Activated naive CD8-positive, alpha-beta T cell treated with anti-CD3 and anti-CD28 coated beads, Interleukin-2, amount 50 U/mL, for 24 hours (primary cell): ENCODE measurements at places on chromosomes 13 and 19.
A peak's percentile ranks its signal among the peaks of the same experiment; 100 is the strongest.

DNA sequence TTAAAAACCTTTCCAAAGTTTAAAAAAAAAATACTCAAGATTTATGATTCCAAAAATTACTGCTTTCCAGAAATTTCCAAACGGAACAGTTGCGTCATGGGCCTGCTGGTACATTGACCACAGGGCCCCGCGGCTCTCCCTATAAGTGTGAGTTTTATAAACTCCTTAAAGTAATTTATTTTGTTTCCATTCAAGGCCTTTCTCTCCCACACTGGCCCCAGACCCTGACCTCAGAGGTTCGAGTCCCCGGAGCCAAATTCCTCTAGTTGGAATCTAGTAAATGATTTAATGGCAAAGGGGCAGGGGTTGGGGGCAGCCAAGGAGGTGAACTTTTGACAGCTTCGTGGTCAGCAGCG lies 97.5 kb downstream of the INSR start:
- peak overlapping the region; percentile 74 for H3K4me3 ChIP-seq
- peak overlapping the region; percentile 84 for H3K27ac ChIP-seq
- peaks cover 43% of the 10 kb centered on the region for H3K4me1 ChIP-seq
- DNase-seq, result no peak
- H3K36me3 ChIP-seq, result no peaks in the 10 kb centered on the region
- peaks cover 32% of the 10 kb centered on the region for H3K27me3 ChIP-seq

DNA sequence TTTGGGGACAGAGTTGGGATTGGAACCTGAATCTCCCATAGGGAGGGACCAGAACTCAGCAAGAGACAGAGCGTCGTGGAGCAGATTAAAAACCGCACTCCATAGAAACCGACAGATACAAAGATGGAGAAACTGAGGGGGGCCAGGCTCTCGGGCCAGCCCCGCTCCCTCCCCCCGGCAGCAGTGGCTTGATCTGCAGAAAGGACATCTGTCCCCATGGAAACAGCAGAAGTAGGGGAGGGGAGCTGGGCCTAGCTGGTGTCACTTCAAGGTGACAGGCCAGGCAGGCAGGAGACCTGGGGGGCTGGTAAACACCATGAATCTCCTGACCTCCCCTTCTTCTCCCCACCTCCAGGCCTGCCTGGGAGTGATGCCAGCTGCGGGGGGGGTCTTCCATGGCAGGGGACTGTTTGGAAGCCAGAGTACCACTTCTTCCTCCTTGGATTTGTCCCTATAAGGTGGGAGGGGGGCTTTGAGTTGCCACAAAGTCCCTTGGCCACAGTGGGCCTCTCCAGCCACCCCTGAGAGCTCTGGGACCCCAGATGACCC lies 10.9 kb downstream of the TMIGD2 start:
- H3K27ac ChIP-seq, result no peak overlapping the region
- H3K4me1 ChIP-seq, result no peaks in the 10 kb centered on the region
- H3K27me3 ChIP-seq, result peaks cover under 1% of the 10 kb centered on the region
- no peak overlapping the region for H3K4me3 ChIP-seq
- H3K36me3 ChIP-seq, result no peaks in the 10 kb centered on the region
- no peak for DNase-seq

GRCh38 chr13:91491980-91492379 lies 93.6 kb downstream of the GPC5 start:
- DNase-seq, result no peak
- no peaks in the 10 kb centered on the region for H3K27me3 ChIP-seq
- H3K4me1 ChIP-seq, result no peaks in the 10 kb centered on the region
- H3K27ac ChIP-seq, result no peak overlapping the region

DNA sequence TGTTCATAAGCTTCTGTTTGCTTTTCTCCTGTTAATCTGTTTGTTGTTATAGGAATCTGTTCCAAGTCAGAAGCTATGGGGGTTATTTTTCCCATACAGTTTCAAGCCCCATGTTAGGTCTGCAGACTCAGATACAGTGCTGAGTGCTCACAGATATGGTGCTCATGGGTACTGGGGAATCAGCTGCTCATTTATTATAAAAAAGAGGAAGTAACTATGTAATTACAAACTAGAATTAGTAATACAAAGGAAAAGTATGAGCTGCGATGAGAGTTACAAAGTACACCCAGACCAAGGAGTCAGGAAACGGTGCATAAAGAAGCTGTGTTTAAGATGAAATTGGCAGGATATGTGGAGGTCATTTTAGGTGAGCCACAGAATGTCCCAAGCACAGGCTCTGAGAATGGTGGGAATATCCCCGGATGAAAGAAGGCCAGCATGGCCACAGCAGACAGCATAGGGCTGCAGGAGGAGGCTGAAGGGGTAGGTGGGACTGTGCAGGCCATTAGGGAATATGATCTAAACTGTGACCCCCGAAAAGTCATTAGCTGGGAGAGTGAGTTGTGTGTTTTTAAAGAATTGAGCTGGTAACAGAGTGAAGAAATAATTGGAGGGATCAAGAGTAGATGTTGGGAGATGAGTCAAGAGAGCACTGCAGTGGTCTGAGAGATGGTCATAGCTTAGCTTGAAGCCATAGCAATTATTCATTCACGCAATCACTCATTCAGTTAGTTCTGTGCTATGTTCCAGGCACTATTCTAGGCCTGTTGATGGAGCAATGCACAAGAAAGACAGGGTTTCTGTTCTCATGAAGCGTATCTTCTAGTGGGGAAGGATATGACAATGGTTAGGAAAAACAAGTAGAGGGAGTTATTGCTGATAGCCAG lies 177.4 kb upstream of the UBL3 start:
- no peaks in the 10 kb centered on the region for H3K36me3 ChIP-seq
- H3K27ac ChIP-seq, result no peak overlapping the region
- no peaks in the 10 kb centered on the region for H3K27me3 ChIP-seq
- no peak for DNase-seq
- no peak overlapping the region for H3K4me3 ChIP-seq

- H3K27me3 ChIP-seq, result no peaks in the 10 kb centered on the region
- peak; percentile 52 for DNase-seq
- H3K4me1 ChIP-seq, result peaks cover 65% of the 10 kb centered on the region
- H3K4me3 ChIP-seq, result peak overlapping the region; percentile 65
- H3K27ac ChIP-seq, result peak overlapping the region; percentile 84
Measured at GRCh38 chr19:16208064-16208759, 10.5 kb downstream of the AP1M1 start.

DNA sequence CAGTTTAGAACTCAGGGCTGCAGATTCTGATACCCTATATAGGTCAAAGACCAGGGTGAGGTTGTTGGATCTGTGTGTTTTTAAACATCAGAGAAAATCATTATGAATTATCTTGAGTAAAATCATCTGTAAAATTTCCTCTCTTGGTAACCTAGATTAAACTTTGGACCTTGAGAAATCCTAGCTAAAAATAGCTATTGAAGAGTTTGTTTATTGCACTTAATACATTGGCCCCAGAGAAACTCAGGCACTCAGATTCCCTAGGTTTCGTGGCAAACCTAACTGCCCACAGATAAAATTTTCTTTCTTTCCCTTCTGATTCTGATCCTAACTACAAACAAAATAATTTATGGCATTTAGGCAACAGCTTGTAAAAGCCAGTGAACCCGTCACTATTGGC lies 102.3 kb downstream of the GPC6 start:
- no peak overlapping the region for H3K4me3 ChIP-seq
- H3K36me3 ChIP-seq, result no peaks in the 10 kb centered on the region
- H3K4me1 ChIP-seq, result no peaks in the 10 kb centered on the region
- no peaks in the 10 kb centered on the region for H3K27me3 ChIP-seq
